ENCODE measurements at places on chromosomes 1 and 21.

GRCh38 chr1:185869590-185869989 is 135.4 kb downstream of the HMCN1 start:
- no peak for DNase-seq

GRCh38 chr1:67564193-67564592 is 120.8 kb upstream of the GADD45A start:
- no peak for DNase-seq

- DNase-seq: no peak
Observed at GRCh38 chr1:155071701-155072100, 6.9 kb upstream of the EFNA3 start.

DNA sequence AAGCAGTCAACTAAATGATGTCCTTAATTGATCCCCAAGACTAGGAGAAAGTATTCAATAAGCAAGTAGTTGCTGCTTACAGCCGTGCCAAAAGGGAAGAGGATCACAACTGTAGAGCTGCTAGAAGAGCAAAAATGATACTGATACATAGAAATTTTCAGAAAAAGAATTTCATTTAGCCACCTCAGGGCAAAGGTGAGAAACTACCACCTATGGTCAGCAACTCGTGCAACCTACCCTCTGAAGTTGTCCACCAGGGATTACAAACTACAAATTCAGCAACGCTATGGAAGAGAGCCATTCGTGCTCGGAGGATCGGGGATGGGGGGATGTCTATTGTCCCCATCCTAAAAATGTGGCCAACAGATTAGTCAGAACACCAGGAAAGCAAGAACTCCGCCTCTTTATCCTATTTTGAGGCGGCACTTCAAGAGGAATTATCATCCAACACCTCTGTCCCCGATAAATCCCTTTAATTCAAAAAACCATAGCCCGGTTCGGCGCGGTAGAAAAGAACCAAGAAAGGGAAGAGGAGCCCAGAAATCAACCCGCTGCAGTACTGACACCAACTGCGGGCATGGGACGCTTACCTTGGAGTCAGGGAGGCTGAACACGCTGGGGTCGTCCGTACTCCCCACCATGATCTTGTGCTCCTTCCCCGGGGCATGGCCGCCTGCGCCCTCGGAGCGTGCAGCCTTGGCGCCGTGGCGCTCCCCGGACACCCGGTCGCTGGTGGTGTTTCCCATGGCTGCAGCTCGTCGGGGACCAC is 687 bp downstream of the PRKAB2 start:
- DNase-seq: no peak

- no peak for DNase-seq
Observed at GRCh38 chr1:224543453-224543852, 72.7 kb upstream of the CNIH3 start.

GRCh38 chr21:44485254-44485793 is 30.0 kb downstream of the LRRC3 start:
- DNase-seq: peak; percentile 36
